ENCODE measurements at places on chromosomes 6 and 20.
A peak's percentile ranks its signal among the peaks of the same experiment; 100 is the strongest.

GRCh38 chr6:30007132-30007764, 53.8 kb upstream of the POLR1H start:
- DNase-seq, result peak; percentile 26

DNA sequence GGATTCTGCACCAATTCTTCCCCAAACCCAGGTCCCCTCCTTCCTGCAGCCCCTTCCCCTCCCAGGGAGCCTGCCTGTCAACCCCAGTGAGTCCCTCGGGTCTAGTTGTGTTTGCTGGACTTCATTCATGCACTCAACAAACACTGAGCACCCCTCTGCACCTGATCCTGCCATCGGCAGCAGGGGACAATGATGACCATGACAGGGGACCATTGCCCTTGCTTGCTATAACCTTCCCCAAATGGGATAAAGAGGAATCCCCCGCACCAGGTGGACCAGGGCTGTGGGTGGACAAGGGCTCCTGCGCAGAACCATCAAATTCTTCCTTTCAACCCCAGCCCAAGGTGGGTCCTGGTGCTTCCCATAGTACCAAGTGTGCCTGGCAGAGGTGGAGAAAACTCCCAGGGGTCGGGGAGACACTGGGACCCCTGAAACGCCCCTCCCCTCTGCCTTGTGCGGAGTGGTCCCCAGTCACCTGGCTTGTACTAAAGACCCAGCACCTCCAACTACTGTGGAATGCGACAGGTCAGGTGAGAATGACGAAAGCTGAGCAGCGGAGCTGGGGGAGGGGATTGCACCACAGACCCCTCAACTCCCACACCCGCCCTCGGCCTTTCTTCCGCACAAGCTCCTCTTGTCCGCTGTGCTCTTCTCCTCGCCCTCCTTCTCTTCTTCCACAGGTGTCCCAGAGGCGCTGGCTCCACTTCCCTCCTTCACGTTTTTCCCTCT, 119.9 kb upstream of the ZNF217 start:
- no peak for DNase-seq

- DNase-seq, result no peak
Observed at GRCh38 chr6:5946181-5946580, 60.5 kb downstream of the NRN1 start.

DNA sequence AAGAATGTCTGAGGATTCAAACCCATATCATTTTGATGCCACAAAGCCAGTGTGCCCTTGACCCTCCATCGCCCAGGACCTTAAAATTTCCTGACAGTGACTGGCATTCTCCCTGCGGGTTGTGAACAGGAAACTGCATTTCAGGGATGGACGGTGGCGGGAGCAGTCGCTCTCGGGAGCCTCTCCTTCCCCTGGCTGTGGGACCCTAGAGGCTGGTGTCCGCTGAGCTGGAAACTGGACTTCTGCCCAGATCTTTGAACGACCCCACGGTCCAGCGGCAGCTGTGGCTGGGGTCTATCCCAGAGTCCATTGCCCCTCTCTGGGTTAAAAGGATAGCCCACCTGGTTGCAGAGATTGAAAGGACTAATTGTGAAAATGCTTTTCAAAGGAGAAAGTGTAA, 1.4 kb upstream of the SEC63 start:
- no peak for DNase-seq

GRCh38 chr6:145898376-145898775, 65.8 kb downstream of the SHPRH start:
- no peak for DNase-seq

GRCh38 chr6:156517088-156517487, 260.1 kb upstream of the ARID1B start:
- DNase-seq, result no peak

Data from stimulated activated CD4-positive, alpha-beta T cell treated with anti-CD3 and anti-CD28 coated beads, Interleukin-15, amount 100 ng/mL, for 1 hour (primary cell).